Activated CD4-positive, CD25-positive, alpha-beta regulatory T cell treated with anti-CD3 and anti-CD28 coated beads, Interleukin-2, amount 50 U/mL, for 72 hours (primary cell): ENCODE measurements at places on chromosomes 2 and 18.
A peak's percentile ranks its signal among the peaks of the same experiment; 100 is the strongest.

GRCh38 chr2:33246432-33246831, 230.0 kb upstream of the RASGRP3 start:
- no peak for DNase-seq

- no peak for DNase-seq
These were observed 1377.0 kb downstream of the SUCLG1 start for GRCh38 chr2:83081826-83082690.

DNA sequence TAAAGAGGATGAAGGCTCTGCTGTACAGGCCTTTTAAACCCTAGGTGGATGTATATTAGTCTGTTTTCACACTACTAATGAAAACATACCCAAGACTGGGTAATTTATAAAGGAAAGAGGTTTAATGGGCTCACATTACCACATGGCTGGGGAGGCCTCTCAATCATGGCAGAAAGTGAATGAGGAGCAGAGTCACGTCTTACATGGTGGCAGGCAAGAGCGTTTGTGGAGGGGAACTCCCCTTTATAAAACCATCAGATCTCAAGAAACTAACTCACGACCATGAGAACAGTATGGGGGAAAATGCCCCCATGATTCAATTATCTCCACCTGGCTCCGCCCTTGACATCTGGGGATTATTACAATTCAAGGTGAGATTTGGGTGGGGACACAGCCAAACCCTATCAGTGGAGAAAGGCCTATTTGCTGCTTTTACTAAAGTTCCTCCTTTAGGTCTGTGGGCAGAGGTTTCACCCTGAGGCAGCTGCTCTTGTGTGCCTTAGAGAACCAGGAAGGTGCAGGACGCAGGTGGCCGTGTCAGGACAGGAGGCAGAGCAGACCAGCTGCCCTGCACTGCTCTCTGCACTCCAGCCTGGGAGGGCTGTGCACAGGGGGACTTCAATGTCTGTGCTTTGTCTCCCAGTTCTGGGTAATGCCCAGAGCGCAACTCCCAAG, 178.8 kb upstream of the HDAC4 start:
- DNase-seq: no peak

DNA sequence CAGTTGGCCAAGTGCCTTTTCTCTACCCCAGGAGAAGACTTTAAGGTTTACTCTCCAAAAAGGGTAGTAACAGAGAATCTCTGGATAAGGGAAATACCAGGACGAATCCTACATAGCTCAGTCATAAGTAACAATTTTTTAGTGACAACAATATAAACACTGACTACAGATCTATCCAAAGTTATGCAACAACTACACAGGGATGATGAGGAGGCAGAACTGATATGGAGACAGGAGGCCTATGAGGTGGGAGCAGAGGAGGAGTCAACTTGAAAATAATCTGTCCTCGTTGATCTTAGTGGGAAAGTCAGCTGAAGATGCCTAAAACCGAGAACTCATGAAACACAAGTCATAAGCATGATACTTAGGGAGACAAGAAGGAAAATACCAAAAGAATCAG, 40.2 kb downstream of the SLC35F5 start:
- DNase-seq: no peak

DNA sequence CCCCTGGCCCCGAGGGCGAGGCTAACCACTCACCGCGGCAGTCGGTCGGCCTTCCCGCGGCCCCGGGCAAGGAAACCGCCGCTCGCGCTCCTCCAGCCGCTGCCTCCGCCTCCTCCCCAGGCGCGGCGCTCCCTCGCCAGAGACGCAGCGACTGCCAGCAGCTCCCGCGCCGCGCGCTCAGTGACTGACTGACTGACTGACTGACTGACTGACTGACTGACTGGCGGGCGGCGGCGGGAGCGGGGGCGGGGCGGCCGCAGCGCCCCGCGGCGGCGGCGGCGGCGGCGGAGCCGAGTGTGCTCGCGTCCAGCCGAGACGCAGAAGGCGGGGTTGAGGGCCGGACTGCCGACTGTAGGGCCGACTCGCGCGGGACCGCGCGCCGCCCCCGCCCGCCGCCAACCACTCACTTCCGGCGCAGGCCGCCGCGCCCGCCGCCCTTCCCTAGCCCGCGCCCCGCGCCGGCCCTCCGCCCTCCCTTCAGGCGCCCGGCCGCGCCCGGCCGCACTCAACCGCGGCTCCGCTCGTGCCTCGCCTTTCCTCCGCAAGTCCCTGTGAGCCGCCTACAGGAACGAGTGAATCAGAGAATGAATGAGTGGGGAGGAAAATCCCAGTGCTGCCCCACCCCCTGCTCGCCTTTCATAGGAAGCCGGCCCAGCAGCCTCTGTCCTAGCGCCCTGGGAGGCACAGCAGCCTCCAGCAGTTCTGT, at the start of gene RAPH1:
Gene RAPH1 (minus strand): TSS at position 224 of the 706 bp plus-strand sequence. CDS start 39,948 bp downstream, outside the sequence.
- DNase-seq: peak; percentile 71

GRCh38 chr18:55582325-55582724, 5.7 kb downstream of the TCF4 start:
- DNase-seq: no peak

GRCh38 chr2:189874586-189875320, 90.5 kb downstream of the PMS1 start:
- no peak for DNase-seq

DNA sequence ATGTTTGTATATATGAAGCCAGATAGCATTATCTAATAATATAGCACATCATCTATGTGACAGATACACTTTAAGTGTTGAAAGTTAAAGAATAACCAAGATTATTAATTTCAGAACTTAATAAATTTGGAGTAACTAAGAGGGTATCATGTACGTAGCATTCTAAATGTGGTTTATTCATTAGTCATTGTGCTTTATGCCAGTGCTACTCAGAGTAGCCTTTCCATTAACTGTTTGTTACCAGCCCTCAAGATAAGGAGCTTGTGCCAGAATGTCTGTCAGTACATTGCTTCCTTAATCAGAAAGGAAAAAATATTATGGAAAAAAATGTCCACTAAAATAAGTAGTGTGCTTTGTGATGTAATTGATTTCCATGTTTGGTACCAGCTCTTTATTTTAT, 94.9 kb upstream of the TWSG1 start:
- DNase-seq: no peak

DNA sequence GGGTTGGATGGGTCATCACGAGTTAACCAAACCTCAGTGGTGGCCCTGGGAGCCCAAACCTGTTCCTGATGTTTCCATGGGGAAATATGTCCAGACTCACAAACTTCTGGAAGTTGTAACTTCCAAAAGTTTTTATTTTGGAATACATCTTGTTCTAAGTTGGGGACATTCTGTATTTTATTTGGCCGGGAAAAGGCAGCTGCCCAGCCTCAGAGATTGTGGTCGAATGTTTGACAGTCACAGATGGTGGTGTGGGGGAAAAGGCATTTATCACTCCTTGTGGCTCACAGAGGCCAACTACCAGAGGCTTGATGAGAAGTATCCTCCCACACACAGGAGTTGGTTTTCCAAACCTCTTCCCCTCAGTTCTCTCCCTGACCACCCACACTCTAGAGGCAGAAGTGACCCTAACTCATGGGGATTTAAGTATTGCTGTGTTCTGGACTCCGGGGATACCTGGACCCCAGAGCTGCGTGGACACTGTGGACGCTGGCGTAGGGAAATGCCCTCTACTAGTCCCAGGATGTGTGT, 124.7 kb upstream of the PPP1CB start:
- DNase-seq: peak; percentile 18

DNA sequence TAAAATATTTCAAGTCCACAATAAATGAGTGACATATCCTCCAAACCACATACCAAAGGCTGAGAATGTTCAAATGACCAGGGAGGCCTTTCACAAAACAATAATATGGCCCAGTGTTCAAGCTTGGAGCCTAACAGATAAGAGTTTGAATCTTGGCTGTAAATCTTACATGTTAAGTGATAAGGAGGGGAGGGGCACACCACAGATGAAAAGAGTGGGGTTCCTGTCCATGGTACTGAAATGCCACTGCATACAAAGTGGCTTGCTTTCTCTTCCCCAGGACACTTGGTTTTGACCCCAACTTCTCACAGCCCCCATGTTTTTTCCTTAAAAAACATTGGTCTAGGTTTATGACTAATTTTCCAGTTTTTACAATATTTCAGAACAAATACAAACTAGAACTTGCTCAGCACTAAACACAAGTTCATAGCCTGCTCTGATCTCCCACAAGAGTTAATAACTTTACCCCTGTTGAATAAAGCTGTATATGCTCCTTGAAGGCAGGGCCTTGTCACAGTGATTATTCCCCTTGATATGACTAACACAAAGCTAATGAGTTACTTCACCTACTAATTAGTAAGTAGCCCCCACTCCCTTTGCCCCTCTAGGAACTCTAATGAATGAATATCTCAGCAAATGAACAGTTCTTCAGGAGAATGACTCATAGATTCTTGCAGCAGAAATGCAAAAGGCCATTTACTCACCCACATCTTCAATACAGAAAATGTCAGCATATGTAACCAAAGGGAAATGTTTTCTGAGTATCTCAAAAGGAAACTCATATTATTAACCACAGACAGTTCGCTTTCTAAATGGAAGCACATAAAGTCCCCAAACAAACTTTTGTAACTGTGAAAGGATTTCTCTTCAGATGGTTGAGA, 142.2 kb downstream of the SATB2 start:
- DNase-seq: no peak

DNA sequence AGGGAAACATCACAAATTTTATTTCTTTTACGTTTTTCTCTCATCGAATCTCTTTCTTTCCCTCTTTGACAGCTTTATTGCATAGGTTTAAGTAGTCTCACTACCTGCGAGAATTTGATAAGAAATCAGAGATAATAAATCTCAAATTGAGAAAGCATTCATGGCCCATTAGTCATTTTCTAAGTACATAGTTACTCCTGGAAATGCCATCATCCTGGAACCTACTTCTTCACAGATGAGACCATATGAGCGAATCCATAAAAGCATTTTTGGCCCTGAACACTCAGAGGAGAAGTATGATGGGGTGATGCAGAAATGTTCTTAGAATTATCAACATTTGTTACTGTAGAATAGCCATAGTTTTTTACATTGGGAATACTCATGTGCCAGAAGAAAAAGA, 138.0 kb upstream of the ARHGAP28 start:
- no peak for DNase-seq

- no peak for DNase-seq
These were observed 61.8 kb downstream of the EFEMP1 start for GRCh38 chr2:55861733-55862132.

GRCh38 chr2:180227461-180227860, 220.4 kb upstream of the CWC22 start:
- no peak for DNase-seq

DNA sequence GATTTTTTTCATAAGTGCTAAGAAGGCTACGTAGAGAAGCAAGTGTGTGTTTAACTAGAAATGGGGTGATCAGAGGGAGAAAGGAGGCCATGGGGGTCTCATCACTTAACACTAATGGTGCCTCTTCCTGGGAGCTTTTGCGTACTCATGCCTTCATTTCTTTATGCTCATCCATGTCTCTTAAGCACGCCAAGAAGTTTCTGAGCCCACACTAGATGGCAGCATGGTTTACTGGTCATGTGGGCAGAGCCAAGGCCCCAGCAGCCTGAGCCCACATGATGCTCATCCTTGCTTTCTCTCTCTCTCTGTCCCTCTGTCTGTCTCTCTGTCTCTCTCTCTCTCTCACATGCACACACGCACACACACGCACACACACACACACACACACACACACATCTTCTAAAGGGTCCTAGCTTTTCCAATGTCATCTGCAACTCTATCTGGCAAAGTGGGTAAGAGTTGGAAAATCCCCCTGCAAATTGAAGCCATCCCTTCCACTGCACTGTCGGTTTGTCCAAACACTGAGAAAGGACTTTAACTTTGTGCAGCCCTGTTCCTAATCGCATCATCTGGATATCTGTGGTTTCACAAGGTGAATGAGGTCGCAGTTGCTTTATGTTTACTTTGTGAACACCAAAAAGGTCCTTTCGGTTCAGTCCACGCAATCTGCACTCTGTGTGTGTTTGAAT, 137.1 kb upstream of the CCDC68 start:
- no peak for DNase-seq

- DNase-seq: no peak
These were observed 20.3 kb upstream of the CYP1B1 start for GRCh38 chr2:38095996-38096861.

GRCh38 chr18:12056034-12056883, 37.4 kb upstream of the ANKRD62 start:
- no peak for DNase-seq

- no peak for DNase-seq
These were observed 62.3 kb downstream of the SPTBN1 start for GRCh38 chr2:54518430-54518829.

- DNase-seq: no peak
These were observed 48.4 kb downstream of the ZEB2 start for GRCh38 chr2:144471305-144472045.

- no peak for DNase-seq
These were observed 50.6 kb downstream of the RAPH1 start for GRCh38 chr2:203484266-203485112.

DNA sequence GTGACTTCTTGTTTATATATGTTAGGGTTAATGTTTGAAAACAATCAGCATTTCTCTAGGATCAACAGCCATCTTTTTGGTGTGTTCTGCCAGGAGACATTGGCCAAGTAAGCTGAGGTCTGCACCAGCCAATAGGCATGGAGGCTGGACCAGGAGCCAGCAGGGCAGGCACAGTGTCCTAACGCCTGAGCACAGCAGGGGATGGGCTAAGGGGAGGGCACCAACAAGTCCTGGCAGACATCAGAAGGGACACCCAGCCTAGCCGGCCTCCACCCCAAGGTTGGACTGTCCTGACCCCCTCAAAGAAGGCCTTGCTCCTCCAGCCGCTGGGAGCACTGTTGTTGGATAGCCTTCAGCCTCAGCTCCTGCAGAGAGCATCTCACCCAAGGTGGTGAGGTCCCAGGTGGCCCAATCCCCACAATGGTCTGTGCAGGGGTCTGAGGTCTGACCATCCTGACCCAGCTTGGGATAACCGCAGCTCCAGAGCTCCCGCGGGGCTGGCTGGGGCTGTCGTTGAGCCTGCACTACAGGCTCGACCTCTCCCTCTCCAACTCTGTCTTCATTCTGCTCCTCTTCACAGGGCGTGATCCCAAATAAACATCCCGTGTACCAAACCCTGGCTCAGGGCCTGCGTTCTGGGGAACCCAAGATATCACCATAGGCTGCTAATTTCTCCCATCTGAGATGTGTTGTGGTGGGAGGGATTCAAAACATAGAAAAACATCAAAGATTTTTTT, 8.1 kb downstream of the TEX44 start:
- DNase-seq: no peak

DNA sequence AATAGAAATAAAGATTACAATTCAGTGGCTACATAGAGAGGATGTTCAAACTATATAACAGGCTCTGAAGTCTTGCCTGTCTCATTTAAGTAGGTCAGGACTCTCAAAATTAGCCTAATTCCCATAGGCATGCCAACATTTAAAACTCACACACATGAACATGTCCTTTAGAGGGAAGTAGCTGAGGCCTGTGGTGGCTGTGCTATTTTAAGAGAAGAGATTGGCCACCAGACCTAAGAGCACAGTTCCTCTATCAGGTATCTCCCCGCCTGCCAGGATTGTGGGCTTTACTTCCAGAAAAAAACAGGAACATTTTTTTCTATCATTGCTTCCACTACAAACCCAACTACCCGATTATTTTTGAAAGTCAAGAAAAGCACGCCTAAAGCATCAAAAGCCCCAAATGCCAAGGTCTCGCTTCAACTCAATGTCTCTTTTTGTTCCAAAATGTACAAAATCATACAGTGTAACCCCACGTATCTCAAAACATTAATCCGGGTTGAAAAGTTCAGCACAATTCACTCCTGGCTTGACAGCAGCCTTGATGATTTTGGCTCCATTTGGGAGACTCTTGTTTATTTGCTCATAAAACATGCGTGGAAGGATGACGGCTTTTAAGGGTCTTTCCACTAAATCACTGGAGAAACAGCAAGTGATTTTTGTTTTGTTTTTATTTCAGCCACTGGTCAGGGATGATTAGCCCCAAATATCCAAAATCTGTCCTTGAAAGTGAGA, 15.3 kb downstream of the FHL2 start:
- DNase-seq: no peak
